Mucosa of descending colon (tissue), 3 donors: ENCODE measurements at places on chromosomes 16 and 17. TPM values are rescaled to one million over a fixed set of nuclear protein-coding genes. Genes with fewer than 3 reads are reported as not detected.

Gene SMARCE1
- total RNA-seq = 93.8 TPM

Gene LMF1
- total RNA-seq = 16.4 TPM

DNA sequence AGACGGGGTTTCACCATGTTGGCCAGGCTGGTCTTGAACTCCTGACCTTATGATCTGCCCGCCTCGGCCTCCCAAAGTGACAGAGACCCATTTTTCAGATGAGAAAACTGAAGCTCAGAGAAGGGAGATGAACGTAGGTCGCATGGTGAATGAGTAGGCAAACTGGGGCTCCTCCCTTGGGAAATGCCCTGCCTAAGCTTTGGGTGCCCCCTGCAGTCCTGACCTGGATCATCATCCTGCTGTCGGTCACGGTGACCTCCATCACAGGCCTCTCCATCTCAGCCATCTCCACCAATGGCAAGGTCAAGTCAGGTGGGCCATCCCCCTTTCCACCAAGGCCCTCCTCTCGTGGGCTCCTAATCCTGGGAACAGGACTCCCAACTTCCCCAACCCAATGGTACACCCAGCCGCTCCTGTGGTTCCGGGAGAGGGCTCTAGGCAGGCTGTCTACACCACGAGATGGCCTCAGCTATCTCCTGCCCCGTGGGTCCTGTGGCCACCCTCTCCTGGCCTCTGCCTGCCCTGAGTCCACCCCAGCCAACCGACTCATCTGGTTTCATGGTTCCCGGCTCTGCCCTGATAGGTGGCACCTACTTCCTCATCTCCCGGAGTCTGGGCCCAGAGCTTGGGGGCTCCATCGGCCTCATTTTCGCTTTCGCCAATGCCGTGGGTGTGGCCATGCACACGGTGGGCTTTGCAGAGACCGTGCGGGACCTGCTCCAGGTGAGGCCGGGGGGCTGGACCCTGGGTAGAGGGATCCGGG lies 4.7 kb downstream of the SLC12A3 start:
- DNase-seq = no peak

DNA sequence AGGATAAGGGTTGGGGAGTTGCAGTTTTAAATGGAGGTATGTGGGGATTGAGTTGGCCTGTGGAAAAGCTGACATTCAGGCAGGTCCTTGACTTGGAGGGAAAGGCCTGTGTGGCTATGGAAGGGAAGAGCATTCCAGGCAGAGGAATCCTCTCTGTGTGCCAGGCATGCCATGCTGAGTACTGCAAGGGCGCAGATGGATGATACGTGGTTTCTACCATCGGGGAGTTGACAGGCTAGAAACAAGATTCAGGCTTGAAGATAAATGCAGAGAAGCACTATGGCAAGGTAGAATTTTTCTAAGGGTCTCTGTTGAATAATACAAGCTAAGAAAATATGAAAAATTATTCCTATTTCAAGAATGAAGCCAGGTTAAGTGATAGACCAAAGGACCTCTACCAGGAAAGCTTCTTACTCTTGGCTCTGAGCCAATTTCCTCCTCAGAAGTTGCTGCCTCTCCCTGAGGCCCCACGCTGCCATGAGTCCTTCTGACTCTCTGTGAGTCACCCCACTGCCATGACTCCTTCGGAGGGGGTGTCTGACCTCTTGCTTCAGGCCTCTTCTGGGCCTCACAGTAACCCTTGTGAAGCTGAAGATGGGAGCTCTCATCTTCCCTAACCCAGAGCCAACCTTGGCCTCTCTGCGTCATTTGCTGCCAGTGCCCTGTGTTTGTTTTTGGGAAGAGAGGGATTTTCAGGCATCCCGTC lies 75.8 kb downstream of the WNT3 start:
- DNase-seq = no peak

Gene TCAP
- total RNA-seq = 0.96 TPM

DNA sequence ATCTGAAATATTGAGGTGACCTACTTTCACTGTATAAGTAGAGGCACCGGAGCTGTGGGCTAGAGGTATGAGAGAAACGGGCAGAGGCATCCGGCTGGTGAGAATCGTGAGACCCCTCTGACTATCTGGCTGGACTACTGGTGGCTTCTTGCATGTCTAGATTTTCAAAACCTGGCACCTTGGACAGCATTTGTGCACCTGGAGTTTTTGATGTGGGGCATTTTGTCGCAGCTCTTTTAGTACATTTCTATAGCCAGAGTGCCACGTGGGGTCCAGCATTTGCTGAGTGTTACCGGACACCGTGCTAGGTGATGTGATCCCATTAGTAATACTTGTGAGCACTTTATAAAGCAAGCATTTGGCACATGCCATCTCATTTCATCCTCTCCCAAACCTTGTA lies 32.6 kb upstream of the SHISA9 start:
- no peak for DNase-seq

- DNase-seq = no peak
Measured at GRCh38 chr16:47851146-47851545, 304.6 kb downstream of the ABCC12 start.

DNA sequence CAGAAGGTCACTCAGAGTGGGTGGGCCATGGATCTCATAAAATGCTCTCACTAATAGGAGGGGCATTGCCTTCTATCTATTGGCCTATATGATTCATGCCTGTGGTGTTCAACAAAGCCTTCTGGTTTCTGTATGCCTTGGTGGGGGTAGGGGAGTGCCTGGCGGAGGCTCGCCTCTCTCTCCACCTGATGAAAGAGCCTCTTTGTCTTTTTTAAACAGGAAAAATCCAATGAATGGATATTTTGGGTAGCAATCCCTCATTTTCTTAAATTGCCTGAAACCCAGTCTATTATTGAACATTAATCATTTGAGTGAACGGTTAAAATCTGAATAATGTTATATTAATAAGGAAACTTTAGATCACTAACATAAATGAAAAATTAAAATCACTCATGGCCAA lies 90.6 kb downstream of the TOX3 start:
- no peak for DNase-seq

Gene MAP2K6
- 117 TPM for total RNA-seq

GRCh38 chr17:60229188-60229802 lies 79.5 kb downstream of the CA4 start:
- DNase-seq = no peak

DNA sequence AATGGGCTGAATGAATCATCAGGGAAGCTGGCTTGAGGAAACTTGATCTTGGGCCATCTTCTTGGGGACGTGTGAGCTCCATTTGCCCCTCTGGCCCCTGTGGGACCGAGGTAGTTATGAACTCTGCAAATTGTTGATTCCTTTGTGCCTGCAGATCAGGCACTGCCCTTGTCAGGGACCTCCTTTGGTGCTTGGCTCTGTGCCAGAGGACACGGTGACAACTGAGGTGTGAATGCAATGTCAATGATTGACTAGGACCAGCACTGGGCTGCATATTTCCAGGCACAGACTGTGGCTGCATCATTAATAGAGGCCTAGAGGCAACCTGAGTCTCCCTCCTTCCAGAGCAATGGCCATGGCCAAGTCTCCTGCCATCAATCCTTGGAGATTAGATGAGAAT lies 23.8 kb downstream of the PDILT start:
- DNase-seq = no peak

Gene TMC5
- 147 TPM for total RNA-seq

DNA sequence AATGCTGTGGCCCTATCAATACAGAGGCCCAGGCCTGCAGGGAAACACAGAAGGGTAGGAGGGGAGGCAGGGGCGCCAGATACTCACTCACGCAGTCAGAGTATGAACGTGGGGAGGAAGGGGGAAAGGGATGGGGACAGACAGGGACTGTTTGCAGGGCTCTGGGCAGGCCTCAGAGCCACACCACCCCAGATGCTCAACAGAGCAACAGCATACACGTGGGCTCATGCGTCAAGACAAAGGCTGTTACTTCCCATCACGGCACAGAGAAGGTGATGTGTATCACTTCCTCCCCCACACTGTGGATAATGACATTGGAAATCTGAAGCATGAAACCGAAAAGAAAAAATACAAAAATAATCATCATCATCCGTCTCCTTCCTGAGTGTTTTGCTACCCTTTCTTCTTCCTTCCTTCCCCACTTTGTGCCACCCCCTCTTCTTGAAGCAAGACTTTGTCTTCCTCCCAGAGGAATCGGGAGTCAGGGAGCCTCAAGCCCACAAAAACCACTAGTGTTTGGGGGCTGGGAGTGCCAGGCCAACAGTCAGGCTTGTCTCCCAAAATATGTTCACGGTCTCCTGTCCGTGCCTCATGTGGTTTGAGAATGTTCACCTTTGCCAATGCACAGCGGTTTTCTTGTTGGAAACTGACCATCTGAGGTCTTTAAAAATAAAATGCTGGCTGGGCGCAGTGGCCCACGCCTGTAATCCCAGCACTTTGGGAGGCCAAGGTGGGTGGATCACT lies 20.1 kb downstream of the SLC39A11 start:
- no peak for DNase-seq

- DNase-seq = no peak
Measured at GRCh38 chr17:64783556-64784352, 121.6 kb upstream of the SMURF2 start.
